ENCODE measurements at places on chromosomes 7 and 10.

DNA sequence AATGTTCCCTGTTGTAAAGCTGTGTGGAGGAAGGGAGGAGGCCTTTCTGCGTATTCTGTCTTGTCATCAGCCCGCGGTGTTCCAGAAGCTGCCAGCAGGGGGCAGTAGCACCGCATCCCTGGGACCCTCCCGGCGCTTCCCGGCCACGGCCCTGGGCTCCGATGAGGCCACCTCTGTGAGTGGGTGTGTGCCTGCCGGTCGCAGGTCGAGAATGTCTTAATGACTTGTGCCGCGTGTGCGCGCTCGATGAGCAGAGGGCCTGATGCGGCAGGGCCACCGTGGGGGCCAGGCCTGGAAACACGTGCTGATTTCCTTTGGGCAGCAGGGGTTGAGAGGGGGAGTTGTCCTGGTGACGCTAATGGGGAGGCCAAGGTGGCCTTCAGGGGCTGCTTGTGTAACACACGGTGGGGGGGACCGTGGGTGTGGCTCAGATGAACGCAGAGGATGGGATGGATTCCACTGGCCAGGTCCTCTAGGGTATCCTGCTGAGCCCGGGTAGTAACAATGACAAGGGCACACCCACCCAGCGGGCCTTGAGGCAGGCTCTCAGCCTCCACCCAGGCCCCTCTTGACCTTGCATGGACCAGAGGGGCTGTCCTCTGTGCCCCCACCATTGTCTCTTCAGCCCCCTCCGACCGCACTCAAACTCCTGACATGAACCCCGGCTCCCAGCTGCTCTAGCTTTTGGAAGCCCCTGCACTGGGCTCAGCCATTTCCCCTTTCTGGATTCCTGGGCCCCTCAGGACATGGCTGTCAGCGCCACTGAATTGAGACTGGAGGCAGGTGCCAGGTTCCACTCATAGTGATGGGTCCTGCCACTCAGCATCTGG, 135.9 kb upstream of the PODXL start:
- DNase-seq, result peak; percentile 69

DNA sequence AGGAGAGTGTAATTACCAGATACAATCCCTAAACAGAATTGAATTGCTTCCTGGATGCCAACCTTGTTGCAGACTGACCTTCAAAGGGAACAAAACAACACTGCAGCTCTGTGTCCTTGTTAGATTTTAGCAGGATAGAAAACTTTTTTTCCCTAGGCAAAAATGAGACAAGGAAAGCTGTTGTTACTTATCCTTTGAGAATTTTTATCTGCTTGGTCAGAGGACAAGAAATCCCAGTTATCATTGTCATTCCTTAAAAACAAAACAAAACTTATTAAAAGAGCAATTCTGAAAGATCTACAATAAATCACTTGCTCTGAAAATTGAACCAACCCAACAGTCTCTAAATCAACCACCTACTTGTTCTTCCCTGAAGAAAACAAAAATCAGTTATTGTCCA, 652.6 kb downstream of the REEP3 start:
- no peak for DNase-seq

- DNase-seq, result no peak
Observed at GRCh38 chr10:63343476-63343875, 122.3 kb downstream of the JMJD1C start.

- DNase-seq, result peak; percentile 75
Observed at GRCh38 chr7:102122026-102122425, 164.6 kb upstream of the SH2B2 start.

- DNase-seq, result no peak
Observed at GRCh38 chr10:124255556-124255955, 162.2 kb upstream of the CHST15 start.

- no peak for DNase-seq
Observed at GRCh38 chr10:3312403-3312940, 139.9 kb upstream of the PITRM1 start.

Data from NB4 (cell line).